ENCODE measurements at places on chromosomes 12 and 14.

GRCh38 chr14:69237584-69237983 lies 22.4 kb upstream of the GALNT16 start:
- no peak for DNase-seq

- DNase-seq = no peak
Observed at GRCh38 chr14:60287452-60287851, 38.4 kb downstream of the PPM1A start.

GRCh38 chr12:50953047-50953446 lies 703 bp downstream of the HIGD1C start:
- DNase-seq = no peak

DNA sequence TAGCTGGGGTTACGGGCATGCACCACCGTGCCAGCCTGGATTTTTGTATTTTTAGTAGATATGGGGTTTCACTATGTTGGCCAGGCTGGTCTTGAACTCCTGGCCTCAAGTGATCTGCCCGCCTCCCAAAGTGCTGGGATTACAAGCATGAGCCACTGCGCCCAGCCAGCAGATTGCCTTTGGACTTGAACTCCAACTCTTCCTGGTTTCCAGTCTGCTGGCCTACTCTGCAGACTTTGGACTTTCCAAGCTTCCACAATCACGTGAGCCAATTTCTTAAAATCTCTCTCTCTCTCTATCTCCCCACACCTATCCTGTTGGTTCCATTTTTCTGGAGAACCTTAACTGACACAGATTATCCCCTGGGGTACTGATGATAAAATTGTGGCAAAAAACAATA lies 55.0 kb downstream of the EMP1 start:
- DNase-seq = no peak

DNA sequence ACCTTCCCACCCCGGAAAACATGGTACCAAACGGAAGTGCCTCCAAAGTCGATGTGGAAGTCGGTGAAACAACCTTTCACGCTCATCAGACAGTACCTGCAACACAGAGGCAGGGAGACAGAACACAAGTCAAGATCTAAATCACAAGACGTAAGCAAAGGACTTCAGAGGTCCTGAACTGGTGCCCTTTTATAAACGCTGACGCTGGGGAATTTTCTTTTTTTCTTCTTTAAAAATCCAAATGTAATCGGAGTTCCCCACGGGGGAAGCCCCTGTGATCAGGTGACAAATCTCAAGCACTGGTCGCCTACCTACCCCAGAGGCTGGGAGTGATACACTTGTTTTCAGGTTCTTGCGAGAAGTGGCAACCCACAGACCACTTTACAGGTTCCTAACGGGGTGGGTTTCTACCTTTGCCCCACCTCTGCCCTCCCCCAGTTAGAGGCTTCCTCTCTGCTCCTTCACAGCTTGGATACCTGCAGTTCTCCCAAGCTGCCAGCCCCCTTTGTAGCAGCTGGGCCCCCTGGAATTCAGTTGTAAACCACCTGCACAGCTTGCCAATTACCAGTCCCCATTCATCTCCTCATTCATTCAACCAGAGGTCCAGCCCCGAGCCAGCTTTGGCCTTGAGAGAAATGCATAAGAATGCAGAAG lies 46.2 kb downstream of the KDM2B start:
- DNase-seq = no peak

GRCh38 chr14:89175881-89176799 lies 240.9 kb downstream of the FOXN3 start:
- DNase-seq = no peak

DNA sequence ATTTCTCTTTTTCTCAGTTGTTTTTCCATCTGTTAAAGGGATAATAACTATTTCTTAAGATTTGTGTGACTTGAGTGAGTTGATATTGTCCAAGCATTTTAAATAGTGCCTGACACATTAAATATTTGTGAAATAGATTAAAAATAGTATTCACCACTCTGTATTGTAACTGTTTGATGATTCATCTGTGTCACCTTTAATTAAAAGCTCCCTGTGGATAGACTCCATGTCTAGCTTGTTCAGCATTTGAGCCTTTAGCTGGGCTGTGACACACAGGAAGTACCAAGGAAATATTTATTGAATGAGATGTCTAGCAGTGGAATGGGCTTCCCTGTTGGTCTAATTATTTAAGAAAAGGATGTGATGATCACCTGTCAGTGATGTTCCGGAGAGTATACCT lies 1.8 kb upstream of the GLIPR1L2 start:
- no peak for DNase-seq

DNA sequence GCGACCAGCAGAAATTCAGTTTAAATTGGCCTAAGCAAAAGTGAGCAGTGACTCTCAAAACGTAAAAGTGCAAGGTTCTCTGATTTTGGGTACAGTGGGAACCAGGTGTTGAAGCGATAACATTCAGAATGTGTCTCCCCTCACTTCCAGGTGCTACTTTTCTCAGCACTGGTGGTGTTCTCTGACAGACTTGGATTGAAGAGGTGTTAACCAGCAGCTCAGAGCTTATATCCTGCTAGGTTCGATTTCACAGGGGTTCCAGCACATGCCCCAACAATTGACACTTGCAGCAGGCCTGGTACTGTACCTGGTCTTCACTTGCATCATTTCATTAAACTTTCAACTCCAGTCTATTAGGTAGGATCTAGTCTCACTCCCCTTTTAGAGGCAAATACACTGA lies 680.2 kb downstream of the VRK1 start:
- DNase-seq = peak; percentile 5

- no peak for DNase-seq
Observed at GRCh38 chr12:76201316-76201715, 116.8 kb upstream of the NAP1L1 start.

- no peak for DNase-seq
Observed at GRCh38 chr14:104954746-104955395, 23.3 kb downstream of the AHNAK2 start.

- DNase-seq = no peak
Observed at GRCh38 chr12:92000597-92000996, 145.0 kb downstream of the BTG1 start.

DNA sequence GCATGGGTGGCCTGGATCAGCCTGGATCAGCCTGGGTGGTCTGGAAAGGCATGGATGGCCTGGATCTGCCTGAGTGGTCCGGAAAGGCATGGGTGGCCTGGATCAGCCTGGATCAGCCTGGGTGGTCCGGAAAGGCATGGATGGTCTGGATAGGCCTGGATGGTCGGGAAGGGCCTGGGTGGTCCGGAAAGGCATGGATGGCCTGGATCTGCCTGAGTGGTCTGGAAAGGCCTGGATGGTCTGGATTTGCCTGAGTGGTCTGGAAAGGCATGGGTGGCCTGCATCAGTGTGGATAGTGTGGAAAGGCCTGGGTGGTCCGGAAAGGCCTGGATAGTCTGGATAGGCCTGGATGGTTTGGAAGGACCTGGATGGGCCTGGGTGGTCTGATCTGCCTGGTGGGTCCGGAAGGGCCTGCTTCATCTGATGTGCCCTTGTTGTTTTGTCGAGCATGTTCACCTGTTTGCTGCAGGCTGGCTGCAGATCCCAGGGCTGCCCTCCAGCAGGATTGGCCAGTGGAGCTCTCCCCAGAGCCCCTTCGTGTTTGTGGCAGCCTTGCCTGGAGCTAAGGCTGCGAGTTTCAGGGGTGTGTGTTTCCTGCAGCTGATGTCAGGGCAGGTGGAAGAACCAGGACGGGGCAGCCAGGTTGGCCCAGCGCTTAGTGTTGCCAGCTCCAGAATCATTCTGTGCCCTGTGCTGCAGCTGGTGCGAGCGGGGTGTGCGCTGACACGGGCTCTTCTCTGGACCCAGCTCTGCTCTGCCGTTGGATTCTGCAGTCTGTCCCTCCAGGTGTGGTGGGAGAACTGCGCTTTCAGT lies 19.3 kb upstream of the TEX22 start:
- no peak for DNase-seq

GRCh38 chr14:76918782-76919394 lies 92.7 kb downstream of the LRRC74A start:
- DNase-seq = peak; percentile 93

DNA sequence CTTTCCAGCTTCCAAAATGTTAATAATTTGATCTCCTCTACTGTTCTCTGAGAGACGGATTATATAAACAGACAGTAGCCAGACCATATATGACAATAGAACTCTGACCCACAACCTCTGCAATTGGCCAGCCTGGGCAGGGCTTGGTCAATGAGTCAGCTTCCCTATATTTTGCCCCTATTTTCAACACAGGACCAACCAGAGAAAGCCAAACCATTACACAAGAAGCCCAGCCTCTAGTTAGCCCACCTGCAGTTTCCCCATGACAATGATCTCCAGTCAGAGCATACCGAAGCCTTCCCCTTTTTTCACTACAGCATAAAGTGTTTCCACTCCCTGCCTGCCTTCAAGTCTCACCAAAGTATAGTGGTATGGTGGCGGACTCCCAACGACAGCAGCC lies 7.6 kb upstream of the EXD2 start:
- no peak for DNase-seq

DNA sequence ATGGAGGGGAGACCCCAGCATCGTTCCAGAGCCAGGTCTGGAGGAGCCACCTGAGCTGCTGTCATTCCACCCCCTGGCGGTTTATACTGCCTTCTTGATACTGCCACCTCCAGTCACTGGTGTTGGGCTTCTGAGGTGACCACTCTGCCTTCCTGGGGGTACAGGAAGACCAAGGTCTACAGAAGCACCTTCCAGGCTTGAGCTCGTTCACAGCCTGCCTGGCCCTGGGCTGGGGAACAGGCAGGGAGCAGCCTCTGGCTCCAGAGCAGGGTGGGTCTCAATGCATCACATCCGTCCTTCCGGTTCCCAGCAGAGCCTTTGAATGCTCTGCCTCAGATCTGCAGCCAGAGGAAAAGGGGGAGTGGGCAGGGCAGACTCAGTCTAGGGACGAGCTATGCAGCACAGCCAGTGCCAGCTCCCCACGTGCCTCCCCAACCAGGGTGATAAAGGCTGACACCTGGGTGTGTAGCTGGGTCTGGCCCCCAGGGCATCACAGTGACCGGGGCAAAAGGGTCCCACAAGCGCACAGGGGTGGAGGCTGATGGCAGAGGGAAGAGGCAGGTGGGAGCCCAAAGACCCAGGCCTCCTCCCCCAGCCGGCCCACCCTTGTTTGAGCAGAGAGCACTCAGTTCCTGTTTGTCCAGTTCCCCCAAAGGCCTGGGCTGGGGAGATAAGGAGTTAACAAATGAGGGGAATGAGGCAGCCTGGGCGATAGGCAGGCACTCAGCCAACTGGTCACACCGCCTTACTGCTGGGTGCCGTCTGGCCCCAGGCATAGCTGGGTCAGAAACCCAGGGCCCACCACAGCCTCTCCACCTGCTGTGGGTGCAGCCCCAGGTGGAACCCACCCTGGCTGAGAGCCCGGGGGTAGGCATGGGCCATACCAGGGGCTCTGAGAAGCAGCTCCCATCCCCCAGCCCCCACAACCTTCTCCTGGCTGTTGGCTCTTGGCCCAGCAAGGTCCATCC lies 17.1 kb downstream of the DEGS2 start:
- DNase-seq = peak; percentile 82

DNA sequence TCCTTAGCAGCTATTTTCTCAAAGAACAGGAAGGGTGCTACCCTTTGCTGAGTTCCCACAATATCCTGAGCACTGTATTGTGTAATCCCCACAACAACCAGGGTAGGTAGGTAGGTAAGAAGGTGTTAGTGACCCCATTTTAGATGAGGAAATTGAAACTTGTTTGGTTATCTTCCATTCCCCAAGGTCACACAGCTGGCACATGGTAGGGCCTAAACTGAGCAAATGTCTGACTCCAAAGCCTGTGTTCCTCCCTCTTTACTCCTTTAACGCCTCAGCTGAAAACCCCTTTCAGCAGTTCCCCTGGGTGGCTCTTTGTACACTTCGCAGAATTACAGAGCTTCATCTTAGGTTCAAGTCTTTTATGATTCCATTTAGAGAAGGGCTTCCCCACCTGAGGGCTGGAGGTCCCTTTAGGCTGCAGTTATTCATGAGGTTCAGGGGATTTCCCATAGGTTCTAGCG lies 26.5 kb upstream of the RIC8B start:
- no peak for DNase-seq

DNA sequence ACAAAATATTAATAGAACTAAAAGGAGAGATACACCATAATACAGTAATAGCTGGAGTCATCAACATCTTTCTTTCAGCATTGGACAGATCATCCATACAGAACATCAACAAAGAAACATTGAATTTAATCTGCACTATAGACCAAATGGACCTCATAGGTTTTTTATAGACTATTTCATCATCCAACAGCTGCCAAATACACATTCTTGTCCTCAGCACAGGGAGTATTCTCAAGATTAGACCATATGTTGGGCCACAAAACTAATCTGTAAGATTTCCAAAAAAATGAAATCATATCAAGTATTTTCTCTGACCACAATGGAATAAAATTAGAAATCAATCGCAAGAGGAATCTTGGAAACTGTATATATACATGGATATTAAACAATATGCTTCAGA lies 86.9 kb downstream of the FSCB start:
- no peak for DNase-seq

GRCh38 chr12:80679346-80680131 lies 27.9 kb upstream of the MYF6 start:
- DNase-seq = no peak

DNA sequence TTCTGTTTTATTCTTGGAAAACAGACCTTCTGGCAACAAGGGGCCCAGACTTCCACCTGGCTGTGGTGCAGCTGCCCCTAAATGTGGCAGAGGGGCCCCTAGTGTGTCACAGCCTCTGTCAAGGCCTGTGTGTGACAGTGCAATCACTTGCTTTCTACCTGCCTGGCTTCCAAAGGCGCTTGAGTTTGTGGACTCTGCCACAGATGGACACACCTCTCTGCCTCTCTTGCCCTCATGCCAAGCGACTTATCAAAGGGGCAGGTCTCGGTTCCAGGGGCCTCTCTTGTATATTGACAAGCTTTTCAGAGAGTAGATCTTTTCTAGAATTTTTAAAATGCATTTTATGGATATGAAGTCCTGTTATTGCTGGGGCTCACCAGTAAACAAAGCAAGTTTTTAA lies 217.2 kb downstream of the SLC15A4 start:
- DNase-seq = no peak

- no peak for DNase-seq
Observed at GRCh38 chr12:768434-768833, 16.1 kb downstream of the WNK1 start.

- no peak for DNase-seq
Observed at GRCh38 chr12:65962921-65963861, 138.9 kb downstream of the HMGA2 start.

- no peak for DNase-seq
Observed at GRCh38 chr14:68616221-68616902, 176.5 kb downstream of the ZFP36L1 start.

- peak; percentile 82 for DNase-seq
Observed at GRCh38 chr14:23141706-23142444, 22.8 kb upstream of the CEBPE start.

- no peak for DNase-seq
Observed at GRCh38 chr14:85587151-85587711, 57.3 kb downstream of the FLRT2 start.

- no peak for DNase-seq
Observed at GRCh38 chr14:96001866-96002497, 37.2 kb upstream of the C14orf132 start.

DNA sequence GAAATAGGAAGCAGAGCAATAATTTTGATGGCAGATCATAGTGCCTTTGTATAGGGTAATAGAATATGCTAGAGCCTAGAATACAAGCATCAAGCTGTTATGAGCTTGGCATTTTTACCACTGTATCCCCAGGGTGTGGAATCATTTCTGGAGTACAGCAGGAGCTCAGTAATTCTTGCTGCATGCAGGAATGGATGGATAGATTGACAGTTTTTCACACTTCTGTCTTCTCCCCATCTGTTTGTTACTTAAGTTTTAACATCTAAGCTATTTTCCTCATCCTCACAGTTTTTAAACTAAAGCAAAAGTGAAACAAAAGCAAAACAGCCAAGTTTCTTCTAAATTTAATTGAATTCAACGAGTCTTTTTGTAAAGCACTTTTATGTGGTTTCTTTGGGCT lies 32.6 kb downstream of the ALG10 start:
- DNase-seq = no peak
